ENCODE measurements at places on chromosomes 5 and 9.
A peak's percentile ranks its signal among the peaks of the same experiment; 100 is the strongest.

GRCh38 chr5:167952278-167952995 is 339.0 kb upstream of the WWC1 start:
- DNase-seq, result no peak

DNA sequence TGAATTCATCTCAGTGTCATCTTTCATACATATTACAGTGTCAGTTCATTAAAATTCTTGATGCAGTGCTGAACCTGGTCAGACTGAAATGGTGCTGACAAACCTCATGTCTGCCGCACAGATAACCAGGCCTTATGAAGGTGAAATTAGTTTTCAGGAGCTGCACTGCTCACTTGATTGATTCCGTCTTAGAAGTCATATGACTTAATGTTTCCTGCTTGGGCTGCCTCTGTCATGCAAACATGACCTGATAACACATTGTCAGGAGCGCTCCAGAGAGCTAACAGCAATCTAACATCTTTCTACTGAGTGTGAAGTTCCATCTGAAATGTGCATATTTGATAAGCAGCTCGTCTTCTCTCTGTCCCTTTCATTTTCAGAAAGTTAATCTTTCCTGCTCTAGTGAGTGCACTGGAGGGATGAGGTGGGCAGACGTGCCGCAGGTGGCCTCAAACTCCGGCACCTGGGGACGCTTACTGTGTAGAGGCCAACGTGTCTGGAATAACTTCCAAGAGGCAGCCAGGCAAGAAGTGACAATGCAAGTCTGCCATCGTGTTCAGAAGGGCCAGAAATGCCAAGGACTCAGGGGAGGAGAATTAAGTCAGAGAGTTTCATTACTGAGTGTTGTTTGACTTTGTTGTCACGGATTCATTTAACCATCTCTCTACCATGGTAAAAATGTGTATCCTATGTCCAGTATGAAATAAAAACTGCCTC is 592.1 kb downstream of the TLE1 start:
- no peak for DNase-seq

DNA sequence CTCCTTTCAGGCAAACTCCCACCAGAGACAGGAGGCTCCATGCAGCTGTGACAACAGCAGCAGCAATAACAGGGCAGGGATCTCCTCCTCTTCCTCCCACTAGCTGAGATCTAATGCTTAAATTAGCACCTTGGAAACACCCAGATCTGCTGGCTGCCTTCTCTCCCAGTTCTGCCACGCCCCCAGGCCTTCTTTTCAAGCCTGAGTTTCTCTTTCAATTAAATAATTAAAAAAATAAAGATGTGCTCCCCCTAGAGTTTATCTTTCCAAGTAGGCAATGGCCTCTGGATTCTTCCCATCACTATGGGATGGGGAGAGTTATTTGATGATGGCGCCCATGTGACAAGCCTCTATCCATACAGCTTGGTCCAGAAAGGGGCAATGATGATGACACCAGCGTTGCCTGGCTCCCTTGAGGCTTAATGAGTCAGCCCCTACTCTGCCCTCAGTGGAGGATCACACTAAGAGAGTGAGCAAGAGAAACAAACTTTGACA is 3.8 kb downstream of the FAM219A start:
- DNase-seq, result peak; percentile 67

GRCh38 chr9:22682536-22682935 is 235.9 kb downstream of the DMRTA1 start:
- DNase-seq, result no peak

- DNase-seq, result no peak
These were observed 35.5 kb upstream of the KCNMB1 start for GRCh38 chr5:170424629-170425028.

DNA sequence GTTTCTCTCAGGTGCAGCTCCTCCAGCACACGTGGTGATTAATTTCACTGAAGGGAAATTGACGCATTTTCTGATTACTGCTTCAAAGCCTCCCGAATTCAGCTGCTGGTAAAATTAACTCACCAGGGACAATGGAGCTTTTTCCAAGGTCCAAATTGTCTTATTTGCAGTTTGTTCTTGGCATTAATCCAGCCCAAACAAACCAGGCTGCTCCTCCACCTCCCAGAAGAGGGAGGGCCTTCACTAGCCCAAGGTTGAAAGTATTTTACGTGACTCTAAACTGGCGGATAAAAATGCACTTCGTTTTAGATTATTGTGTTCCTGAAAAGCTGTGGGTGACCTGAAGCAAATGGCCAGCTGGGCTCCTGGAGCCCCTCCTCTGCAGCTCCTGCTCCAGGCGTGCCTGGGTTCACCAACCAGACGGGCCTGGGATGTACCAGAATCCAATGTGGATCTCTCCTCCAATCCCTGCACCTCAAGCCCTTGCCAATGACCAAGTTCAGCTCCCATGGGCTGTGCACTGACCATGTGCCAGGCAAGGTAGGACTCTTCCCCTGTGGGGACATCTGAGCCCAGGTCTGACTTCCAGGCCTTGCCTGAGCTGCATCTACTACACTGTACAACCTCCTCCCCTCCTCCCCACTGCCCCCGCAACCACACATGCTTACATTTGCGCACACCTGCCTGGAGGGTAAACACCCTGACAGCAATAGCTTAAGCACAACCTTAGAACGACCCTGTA is 193.4 kb downstream of the CDK5RAP2 start:
- peak; percentile 23 for DNase-seq

- DNase-seq, result no peak
These were observed 10.6 kb upstream of the AGXT2 start for GRCh38 chr5:35058374-35058788.

- DNase-seq, result no peak
These were observed 1158.6 kb upstream of the CDH6 start for GRCh38 chr5:30034870-30035269.

- no peak for DNase-seq
These were observed 16.2 kb downstream of the ARL15 start for GRCh38 chr5:54294097-54294667.

DNA sequence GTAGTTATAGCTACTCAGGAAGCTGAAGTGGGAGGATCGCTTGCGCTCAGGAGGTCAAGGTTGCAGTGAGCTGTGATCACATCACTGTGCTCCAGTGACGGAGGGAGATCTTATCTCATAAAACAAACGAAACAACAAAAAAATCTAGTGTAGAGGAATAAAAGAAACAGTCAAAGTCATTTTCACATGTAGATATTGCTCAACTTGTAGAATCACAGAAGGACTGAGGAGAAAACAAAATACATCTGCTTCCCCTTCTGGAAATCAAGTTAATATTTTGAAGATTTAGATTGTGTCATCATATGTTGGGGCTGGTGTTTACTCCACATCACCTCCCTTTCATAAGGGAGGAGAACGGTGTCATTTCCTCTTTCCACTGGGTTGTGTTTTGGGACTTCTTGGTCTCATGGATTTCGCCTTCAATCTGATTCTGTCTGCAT is 8.2 kb upstream of the SLC46A2 start:
- DNase-seq, result no peak

- DNase-seq, result no peak
These were observed 308.4 kb downstream of the MSX2 start for GRCh38 chr5:175032741-175033151.

DNA sequence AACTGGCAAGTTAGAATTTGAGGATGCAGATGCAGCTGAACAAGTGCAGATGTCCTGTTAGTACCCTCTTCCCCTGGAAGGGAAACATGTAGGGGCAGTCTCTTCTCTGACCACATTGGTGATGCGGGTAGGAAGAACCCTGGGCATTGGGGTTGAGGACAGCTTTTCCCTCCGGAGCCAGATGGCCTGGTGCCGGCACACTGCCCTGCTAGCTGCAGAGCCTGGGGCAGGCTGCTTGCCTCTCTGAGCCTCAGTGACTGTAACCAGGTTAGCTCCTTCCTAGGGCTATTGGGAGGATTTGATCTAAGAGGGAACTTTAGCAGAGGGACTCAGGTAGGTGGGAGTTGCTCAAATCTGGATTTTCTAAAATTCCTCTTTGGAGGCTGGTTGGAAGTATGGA is 148.4 kb downstream of the HSPA4 start:
- DNase-seq, result no peak

GRCh38 chr5:142108432-142109330 is at the start of gene NDFIP1:
Gene NDFIP1 (plus strand): TSS chr5:142108779. CDS start chr5:142108975, 196 bp downstream.
- peak; percentile 78 for DNase-seq

DNA sequence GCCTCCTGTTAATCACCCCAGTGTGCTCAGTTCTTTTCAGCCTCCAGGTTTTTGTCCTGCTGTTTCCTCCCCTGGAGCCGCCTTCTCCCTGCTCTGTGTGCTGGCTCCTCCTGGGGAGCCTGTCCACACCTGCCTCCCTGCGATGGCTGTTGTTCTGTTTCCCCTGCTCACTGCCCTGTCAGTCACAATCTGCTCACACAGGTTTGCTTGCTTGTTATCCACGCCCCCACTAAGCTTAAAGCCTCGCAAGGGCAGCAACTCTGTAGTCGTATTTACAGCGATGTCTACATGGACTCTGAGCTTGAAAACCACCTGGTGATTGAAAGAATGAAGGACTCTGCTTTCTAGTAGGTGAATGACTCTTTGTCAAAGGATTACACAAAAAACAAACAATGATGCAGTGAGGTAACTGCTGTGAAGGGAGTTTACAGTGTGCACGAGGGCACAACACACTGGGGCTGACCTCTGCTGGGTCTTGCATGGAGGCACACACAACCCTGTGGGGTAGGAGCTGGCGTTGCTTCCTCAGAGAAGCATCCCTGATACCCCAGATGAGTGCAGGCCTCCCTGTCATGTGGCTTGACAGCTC is 39.6 kb upstream of the TEX48 start:
- DNase-seq, result no peak

- DNase-seq, result no peak
These were observed 39.9 kb upstream of the UNC5A start for GRCh38 chr5:176770431-176770830.

DNA sequence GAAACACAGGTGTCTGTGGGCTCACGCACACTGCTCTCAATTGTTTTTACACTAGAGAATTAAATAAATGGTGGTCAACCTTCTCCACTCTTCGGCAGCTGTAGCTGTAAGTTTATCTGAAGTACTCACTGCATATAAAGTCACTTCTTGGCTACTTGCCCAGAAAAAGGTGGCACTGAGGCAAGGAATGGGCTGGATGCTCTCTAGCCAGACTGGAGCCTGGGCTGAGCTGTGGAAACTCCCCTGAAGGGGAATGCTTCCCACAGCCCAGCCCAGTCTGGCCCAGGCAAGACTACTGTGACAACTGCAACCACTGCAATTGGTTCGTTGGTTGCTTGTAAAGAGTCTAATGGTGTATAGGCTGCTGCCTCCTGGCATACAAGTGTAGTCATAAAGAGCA is 4.5 kb downstream of the LEAP2 start:
- peak; percentile 19 for DNase-seq

DNA sequence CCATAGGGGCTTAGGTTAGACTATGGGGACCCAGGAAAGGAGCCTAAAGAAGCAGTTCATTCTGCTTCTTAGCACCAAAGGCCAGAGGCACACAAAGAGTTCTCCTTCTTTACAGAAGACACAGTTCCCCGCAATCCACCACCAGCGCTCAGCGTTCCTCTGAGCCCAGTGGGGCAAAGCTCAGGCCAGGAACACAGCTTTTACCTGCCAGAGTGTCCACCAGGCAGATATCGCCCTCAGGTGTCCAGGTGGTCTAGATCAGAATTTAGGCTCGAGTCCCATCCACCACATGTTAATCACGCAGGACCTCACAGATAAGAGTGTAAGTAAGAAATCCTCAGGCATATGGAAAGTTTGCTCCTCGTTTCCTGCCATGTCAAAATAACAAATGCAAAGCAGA is 53.0 kb downstream of the UBE2QL1 start:
- no peak for DNase-seq

- peak; percentile 54 for DNase-seq
These were observed 32.0 kb downstream of the SEMA5A start for GRCh38 chr5:9513827-9514226.

- no peak for DNase-seq
These were observed 244.3 kb downstream of the GADD45G start for GRCh38 chr9:89849096-89849495.

GRCh38 chr9:114503522-114504340 is 1.5 kb downstream of the WHRN start:
- no peak for DNase-seq

- DNase-seq, result no peak
These were observed 83.0 kb upstream of the RANBP6 start for GRCh38 chr9:6098431-6098830.

DNA sequence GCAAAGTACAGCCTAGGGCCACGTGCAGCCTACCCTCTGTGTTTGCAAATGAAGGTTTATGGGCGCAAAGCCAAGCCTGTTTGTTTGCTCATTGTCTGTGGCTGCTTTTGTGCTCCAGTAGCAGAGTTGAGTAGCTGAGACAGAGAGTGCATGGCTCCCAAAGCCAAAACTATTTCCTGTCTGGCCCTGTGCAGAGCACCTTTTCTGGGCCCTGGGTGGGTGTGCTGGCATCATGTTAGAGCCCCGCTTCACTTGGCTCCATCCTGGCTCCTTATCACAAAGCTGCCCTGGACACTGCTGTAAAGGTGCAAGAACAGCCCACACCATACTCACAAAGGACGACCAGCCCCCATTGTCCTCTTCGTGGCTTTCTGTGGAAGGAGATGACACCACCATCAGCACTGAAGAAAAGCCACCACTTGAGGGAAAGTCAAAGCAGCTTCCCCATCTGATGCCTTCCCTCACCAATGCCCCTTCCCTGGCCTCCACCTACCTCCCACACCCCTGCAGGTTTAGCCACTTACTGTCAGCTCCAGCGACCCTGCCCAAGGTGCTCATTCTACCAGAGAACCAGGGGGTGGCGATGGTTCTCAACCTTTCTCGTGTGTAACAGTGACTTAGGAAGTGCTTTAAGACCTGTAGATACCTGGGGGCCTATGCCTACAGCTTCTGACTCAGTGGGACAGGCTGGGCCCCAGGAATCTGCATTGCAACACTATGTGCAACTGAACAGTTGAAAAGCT is 23.4 kb downstream of the LCP2 start:
- DNase-seq, result peak; percentile 8

- no peak for DNase-seq
These were observed 78.1 kb upstream of the DAP start for GRCh38 chr5:10839118-10839517.

- DNase-seq, result no peak
These were observed 45.0 kb upstream of the SV2C start for GRCh38 chr5:76038212-76038611.

GRCh38 chr9:95133325-95133705 is 184.2 kb downstream of the FANCC start:
- no peak for DNase-seq

DNA sequence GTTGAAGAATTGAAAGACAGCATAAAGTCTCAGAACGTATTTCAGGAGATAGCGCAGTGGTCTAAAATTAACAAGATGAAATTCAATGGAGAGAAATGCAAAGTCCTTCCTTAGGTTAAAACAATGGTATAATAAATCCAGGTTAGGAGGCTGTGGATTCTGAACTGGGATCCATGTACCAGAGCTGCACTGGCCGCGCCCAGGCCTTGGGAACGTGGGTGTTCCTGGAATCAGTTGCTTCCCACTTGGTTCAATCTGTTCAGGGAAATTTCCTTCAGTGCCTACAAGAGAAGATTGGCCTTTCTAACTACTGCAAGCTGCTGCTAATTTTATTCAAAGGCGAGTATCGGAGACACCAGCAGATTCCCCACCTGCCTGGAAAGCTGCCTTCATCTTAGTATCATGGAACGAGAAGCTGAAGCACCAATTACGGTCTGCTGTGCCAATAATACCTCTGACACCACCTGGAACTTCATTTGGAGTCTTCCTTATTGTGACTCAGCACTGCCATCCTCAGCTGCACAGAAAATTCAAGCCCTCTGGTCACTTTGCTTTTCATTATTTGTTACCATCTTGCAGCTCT is 14.3 kb upstream of the CTNND2 start:
- DNase-seq, result no peak

Measured in fibroblast of skin of right quadriceps (primary cell).